ENCODE measurements at places on chromosomes 5 and 9.

- DNase-seq, result no peak
These were observed 72.4 kb downstream of the RGMB start for GRCh38 chr5:98845878-98846277.

- DNase-seq, result peak; percentile 98
These were observed at the start of gene ANXA2R for GRCh38 chr5:43040287-43041098. Gene ANXA2R, minus strand, starts transcription at chr5:43040319. Its CDS starts 273 bp downstream, at chr5:43040046.

DNA sequence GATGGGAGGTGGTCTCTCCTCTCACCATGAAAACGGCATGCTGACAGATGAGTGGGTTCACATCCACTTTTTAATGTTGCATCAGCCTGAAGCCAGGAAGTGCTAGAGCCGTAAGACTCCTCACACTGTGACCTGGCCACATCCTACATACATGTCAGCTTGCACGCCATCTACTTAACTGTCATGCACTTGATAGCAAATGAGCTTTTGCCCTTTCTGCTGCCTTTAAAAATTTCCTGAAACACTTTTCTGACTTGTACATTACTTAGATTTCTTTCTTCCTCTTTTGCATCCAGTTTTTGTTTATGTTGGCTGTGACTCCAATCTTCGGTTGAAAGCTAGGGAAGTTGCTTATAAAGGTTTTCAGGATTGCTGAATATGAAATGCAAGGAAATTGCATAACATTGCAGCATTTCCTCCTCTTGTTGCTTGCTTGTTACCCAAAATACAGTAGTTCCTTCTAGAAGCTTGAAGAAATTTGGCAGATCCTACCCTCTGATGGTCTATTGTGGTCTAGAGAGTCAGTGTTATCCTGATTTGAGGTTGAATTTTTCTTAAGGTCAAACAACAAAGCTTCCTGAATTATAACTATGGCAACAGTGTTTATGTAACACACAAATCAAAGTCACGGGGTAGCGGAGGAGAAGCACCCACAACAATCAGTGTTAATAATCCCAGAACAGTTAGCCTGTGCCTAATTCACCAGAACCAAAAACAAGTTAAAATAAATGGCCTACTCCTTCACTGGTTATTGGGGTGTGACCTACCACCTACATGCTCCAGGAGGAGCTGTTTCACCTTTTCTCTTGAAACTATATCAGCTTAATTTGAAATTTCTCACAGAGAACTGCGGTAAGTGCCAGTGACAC lies 232.5 kb downstream of the ARHGAP26 start:
- DNase-seq, result peak; percentile 91

DNA sequence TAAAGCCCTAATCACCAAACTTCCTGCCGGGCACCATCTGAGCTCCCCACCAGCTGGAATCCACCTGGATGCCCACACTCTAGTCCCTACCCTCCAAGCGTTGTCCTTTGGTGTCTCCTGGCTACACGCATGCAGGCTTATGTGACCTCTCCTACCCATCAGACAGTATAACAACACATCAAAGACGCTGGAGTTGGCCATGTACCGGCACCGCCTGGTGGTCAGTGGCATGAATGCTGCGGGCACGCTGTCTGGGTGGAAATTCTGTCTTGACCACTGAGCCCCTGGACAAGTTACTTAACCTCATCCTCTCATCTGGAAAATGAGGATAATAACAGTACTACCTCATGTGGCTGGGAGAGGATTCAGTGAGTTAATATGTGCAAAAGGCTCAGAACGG lies 23.4 kb upstream of the CORO2A start:
- no peak for DNase-seq

DNA sequence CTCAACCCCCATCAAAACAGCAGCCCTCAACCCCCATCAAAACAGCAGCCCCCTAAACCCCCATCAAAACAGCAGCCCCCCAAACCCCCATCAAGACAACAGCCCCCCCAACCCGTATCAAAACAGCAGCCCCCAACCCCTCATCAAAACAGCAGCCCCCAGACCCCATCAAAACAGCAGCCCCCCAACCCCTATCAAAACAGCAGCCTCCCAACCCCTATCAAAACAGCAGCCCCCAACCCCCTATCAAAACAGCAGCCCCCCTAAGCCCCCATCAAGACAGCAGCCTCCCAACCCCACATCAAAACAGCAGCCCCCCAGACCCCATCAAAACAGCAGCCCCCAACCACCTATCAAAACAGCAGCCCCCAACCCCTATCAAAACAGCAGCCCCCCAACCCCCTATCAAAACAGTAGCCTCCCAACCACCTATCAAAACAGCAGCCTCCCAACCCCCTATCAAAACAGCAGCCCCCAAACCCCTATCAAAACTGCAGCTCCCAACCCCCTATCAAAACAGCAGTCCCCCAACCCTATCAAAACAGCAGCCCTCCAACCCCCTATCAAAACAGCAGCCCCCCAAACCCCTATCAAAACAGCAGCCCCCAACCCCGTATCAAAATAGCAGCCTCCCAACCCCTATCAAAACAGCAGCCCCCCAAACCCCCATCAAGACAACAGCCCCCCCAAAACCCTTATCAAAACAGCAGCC lies 1.2 kb downstream of the TPPP start:
- no peak for DNase-seq

- DNase-seq, result peak; percentile 69
These were observed 67.4 kb upstream of the HRH2 start for GRCh38 chr5:175590471-175590881.

- DNase-seq, result peak; percentile 36
These were observed 157.8 kb downstream of the MED10 start for GRCh38 chr5:6220346-6221088.

GRCh38 chr9:121825031-121825691 lies 173.7 kb downstream of the DAB2IP start:
- DNase-seq, result no peak

DNA sequence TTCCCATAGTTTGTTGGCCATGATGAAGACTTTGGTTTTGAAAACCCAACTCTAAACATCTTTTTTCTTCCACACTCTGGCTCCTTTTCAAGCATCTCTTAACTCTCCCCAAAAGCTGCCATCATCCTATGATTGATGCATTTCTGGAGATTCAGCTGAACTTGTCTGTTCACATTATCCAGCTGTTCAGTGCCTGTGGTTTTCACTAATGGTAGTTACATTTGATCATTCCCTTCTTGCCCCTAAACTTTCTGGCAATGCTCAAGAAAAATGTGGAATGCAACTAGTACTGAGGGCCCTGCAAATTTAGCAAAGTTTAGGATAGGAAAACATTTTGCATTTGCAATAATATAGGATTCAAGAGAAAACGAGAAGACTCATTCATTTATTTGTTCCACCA lies 267.5 kb downstream of the ENC1 start:
- no peak for DNase-seq

- no peak for DNase-seq
These were observed 134.6 kb upstream of the PPP1R26 start for GRCh38 chr9:135344915-135345500.

DNA sequence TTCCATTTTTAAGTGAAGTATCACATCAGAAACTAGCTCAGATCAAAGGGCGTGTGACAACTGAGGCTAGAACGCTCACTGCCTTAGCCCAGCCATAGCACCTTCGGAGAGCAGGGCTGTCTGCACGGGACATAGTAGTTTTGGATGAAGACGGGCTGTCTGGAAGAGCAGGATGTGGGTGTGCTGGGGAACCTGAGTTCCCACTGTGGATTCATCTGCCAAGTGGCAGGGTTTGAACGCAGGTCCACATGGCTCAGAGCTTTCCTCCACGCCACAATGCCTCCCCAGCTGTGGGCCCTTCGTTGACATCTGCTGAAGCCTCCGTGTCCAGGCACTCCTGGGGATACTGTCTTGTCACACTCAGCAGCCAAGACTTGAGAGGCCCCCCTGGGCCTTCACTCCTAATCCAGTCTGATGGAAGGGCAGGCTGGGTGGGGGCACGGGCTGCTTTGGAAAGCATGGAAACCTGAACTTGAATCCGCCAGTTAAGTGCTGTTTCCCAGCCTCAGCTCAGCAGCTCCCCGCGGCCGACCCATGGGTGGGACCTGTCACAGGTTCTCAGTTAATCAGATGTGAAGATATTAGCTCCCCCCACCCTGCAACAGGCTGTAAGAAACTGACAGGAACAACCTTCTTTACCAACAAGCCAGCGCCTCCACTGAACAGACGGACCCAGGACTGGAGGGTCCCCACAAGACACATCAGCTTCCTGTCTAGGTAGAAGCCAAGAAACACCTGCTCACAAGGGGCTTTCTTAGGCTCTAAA lies 228.1 kb downstream of the FANCC start:
- DNase-seq, result no peak

DNA sequence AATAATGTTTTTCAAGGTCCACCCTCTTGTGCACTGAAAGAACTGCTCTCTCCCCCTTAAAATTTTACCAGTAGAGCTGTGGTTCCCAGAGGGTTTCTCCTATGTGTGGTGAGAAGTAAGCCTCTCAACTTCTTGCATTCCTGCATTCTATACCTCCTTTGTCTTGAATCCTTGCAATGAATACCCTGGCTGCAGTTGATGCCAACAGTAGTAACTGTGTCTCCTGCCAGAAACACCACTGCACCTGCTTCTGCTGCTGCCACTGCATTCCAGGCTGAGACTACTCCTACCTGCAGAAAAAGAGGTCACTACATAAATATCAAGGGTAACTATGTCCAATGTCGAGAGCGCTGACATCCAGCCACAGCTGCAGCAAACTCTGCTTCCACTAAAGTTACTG lies 203.7 kb downstream of the TMEM167A start:
- no peak for DNase-seq

- no peak for DNase-seq
These were observed 279.5 kb upstream of the PIK3R1 start for GRCh38 chr5:67935908-67936566.

GRCh38 chr5:179906795-179907555 lies 722 bp downstream of the TBC1D9B start:
- DNase-seq, result peak; percentile 4

Measured in astrocyte of the spinal cord (primary cell).